Amniotic stem cell (primary cell): ENCODE measurements at places on chromosomes 2 and 18.

- no peak for DNase-seq
These were observed 151.2 kb downstream of the ABCA12 start for GRCh38 chr2:214987261-214987660.

DNA sequence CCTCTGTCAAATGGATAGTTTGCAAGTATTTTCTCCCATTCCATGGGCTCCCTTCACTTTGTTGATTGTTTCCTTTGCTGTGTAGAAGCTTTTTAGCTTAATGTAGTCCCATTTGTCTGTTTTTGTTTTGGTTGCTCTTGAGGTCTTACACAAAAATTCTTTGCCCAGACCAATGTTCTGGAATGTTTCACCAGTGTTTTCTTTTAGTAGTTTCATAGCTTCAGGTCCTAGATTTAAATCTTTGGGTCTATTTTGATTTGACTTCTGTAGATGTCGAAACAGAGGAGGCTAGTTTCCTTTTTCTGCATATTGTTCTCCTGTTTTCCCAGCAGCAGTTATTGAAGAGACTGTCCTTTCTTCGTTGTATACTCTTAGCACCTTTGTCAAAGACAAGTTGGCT is 351.6 kb downstream of the PTPRM start:
- DNase-seq, result no peak

GRCh38 chr18:73848656-73849055 is 299.0 kb downstream of the FBXO15 start:
- DNase-seq, result peak; percentile 3

- DNase-seq, result no peak
These were observed 215.6 kb downstream of the ARHGAP15 start for GRCh38 chr2:143344780-143345179.

DNA sequence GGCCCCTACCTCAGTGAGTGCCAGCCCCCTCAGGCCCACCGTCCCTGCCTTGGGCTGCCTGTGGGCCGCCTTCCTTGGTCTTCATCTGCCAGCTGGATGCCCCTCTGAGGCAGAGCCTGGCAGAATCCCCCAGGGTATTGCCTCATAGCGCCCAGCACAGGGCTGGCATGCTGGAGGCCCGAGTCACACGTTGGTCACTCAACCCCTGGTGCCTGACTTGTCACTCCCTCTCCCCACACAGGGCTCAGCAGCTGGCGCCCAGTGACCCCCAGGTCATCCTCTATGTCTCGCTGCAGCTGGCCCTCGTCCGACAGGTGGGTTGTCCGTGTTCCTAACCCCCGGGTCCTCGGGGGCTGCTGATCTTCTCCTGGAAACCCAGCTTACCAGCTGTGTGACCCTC is 108.4 kb upstream of the MCFD2 start:
- DNase-seq, result no peak

- no peak for DNase-seq
These were observed 3.0 kb downstream of the LYG1 start for GRCh38 chr2:99297994-99298393.

- DNase-seq, result no peak
These were observed 40.5 kb downstream of the ARHGEF4 start for GRCh38 chr2:130877258-130877657.

DNA sequence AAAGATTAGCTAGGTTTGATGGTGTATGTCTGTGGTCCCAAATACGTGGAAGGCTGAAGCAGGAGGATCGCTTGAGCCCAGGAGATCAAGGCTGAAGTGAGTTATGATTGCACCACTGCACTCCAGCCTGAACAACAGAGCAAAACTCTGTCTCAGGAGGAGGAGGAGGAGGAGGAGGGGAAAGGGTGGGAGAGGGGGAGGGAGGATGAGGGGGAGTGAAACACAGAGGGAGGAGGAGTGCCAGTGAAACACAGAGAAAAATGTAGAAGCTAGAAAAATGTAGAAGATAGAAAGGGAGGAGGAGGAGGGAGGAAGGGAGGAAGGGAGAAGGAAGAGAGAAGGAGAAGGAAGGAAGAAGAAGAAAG is 387.5 kb downstream of the MTX2 start:
- no peak for DNase-seq

- DNase-seq, result no peak
These were observed 127.5 kb downstream of the TWIST2 start for GRCh38 chr2:238975408-238975807.

GRCh38 chr2:66189553-66189952 is 245.4 kb upstream of the MEIS1 start:
- no peak for DNase-seq

- DNase-seq, result no peak
These were observed 1657.7 kb upstream of the CELF4 start for GRCh38 chr18:39223283-39223682.

DNA sequence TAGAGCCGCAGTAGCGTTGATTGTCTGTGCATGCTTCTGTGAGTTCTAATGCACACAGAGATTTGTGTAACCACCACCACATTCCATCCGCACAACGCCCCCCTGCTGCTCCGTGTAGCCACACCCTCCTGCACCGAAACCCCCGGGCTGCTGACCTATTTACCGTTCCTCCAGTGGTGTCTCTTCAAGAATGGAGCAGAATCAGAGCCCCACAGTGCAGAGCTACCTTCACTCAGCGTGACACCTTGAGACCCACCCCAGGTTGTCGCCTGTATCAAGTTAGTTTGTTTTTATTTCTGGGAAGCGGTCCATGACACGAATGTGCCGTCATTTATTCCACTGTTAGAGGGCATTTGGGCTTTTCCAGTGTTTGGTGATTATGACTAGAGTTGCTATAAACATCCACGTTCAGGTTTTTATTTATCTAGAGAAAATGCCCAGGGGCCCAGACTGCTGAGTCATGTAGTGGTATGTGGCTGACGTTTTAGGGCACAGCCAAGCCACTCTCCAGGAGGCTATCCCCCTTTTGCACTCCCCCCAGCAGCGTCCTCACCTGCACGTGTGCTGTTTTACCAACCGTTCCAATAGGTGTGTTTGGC is 266.8 kb downstream of the NDUFA10 start:
- no peak for DNase-seq

DNA sequence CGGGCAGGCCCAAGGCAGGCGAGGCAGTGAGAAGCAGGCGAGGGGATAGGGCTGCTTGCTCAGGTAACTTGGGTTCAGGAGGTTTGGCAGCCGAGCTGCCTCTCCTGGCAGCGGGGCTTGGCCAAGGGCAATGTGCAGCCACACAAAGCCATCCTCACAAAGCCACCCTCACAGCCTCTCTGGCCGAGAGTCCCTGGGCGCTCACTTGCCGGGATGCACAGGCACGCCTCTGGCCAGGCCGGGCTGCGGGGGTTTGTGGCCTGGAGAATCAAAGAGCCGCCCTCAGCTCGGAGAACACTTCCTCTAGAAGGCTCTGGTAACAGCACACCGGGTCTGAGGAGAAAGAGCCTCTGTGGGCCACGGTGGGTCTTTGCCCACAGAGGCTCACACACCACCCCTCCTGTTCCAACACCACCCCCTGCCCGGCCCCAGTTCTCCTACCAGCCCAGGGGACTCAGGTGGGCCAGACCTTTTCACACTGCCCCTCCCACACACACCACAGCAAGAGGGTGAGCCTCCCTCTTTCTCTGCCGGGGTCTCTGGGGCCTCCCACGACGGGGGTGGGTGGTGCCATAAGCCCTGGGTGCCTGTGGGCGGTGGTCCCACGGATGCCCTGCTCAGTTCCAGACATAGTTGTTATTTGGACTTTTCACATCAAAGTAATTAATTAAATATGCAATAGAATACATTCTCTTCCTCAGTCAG is 186.9 kb downstream of the ZFP36L2 start:
- DNase-seq, result no peak

- no peak for DNase-seq
These were observed 164.9 kb downstream of the ARL4C start for GRCh38 chr2:234331966-234332365.

GRCh38 chr2:162295009-162295408 is 23.5 kb downstream of the IFIH1 start:
- DNase-seq, result no peak

DNA sequence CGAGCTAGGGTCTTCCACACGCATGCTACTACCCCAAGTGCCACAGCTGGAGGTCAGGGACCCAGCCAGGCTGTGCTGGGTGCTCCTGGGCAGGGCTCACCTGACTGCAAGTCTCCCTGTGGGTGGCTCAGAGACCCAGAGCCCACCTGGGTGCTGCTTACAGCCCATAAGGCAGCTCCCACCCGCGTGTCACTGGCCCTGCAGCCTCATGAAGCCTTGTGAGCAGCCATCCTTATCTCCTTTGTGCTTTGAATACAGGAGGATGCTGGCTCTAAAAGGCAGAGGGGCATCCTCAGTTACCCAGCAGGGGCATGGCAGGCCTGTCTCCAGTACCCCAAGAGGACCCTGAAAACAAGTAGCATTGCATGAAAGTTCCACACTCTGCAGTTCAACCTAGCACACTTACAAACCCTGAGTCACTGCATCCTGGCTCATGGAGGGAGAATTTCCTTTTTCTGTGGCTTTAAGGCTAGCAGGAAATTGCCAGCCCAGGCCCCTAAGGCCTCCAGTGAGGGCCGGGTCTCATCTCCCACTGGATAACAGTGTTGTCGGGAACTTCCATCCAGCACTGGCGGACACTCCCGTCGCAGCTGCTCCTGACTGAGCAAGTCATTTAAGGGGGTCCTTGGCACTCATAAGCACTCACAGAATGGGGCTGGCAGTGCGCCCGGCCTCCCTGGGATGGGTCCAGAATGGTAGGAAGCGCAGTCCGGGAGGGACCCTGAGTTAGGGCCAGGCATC is 137.1 kb downstream of the RPIA start:
- no peak for DNase-seq

DNA sequence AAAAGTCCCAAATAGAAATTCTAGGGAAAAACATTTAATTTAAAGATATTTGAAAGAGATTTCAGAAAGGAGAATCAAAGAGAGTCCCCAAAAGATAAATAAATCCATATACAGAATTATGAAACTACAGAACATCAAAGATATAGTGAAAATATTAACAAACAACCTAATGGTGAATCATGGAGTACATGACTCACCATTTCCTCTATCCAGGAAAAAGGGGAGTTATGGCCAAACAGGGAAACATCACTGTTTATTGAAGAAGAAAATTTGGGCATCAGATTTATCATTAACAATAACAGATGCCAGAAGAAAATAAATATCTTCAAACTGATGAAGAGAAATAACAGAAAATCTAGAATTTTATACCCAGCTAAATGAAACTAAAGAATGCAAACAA is 448.3 kb downstream of the CDH2 start:
- no peak for DNase-seq

GRCh38 chr18:63511285-63511684 is 30.9 kb upstream of the SERPINB12 start:
- DNase-seq, result peak; percentile 17

- DNase-seq, result no peak
These were observed 207.0 kb downstream of the CYP26B1 start for GRCh38 chr2:71940695-71941094.

DNA sequence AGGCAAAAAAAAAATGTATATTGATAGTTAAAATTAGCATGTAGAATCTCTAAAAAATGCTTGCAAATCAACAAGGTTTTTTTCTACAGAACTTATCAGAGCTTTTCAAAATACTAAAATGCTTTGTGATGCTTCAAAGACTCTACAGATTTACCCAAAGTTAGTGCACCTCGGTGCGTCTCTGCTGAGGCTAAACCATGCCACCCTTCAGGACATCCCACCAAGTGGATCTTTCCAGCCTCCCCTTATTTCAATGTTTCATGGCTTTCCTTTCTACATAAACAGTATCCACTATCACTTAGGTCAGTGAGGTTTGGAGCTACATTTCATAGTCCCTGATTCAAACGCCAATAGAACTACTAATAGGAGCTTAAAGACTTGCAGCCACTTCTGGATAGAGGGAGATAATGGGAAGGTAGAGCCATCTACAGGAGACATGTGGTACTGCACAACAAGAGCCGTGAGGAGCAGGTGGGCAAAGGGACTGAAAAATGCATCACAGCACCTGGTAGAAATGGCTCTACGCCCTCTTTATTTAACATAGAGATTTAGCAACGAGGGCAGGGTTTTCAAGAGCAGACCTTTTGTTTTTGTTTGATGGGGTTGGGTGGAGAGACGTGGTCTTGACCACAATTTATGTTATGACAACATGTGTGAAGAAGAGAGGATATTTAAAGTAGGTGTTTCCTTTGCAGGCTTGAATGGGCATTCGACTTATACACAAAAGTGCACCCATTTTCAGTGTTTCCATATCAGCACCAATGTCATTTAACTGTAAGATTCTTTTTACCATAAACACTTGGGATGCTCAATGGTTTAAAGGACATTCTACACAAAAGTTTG is 56.1 kb upstream of the SLC35G4 start:
- peak; percentile 0 for DNase-seq

- DNase-seq, result peak; percentile 75
These were observed 68.5 kb downstream of the CTIF start for GRCh38 chr18:48607056-48607984.

GRCh38 chr2:165239230-165239629 is at the start of gene SCN2A:
Gene SCN2A, plus strand, starts transcription at chr2:165239414. Its CDS starts 56,410 bp downstream, at chr2:165295824.
- DNase-seq, result no peak

GRCh38 chr2:132588576-132588975 is 81.4 kb downstream of the LYPD1 start:
- no peak for DNase-seq

- DNase-seq, result no peak
These were observed 269.0 kb downstream of the TCF4 start for GRCh38 chr18:55318951-55319441.

GRCh38 chr2:111662771-111663470 is 221.1 kb downstream of the ANAPC1 start:
- no peak for DNase-seq

- no peak for DNase-seq
These were observed 87.9 kb upstream of the ATG16L1 start for GRCh38 chr2:233163486-233164103.

- DNase-seq, result no peak
These were observed 216.6 kb downstream of the SH3BP4 start for GRCh38 chr2:235168174-235168979.

DNA sequence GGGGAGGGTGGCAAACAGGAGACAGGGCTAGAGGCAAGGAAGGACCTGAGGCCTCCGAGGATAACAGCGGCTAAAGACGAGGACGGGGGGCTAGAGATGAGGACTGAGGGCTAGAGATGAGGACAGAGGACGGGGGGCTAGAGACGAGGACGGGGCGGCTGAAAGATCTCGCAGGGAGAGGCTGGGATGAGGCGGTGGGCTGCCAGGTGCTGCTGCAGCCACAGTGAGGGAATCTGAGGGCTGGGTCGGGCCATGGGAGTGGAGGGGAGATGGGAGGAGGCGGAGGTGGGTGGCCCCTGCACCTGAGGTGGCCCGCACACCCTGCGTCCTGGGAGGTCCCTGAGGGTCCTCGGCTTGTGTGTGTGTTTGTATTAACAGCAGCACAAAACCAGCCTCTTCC is 350.2 kb upstream of the SALL3 start:
- DNase-seq, result no peak

DNA sequence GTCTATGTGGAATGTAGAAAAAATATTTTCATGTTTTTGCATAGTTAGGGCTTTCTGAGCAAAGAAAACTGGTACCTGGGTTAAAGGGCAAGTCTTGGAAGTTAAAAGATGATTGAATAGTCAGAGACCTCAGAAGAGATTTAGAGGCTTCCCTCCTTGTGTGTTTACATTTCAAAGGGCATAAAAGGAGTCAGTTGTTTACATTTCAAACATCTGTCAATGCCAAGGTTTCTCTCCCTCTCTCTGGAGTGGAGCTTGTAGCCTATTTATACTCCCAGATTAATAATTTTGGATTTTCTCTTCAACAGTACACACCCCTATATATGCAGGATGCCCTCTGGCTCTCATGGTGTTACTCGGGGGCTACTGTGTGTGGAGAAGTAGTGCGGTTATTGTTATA is 8.6 kb downstream of the M1AP start:
- DNase-seq, result no peak

- peak; percentile 67 for DNase-seq
These were observed 1.7 kb downstream of the FZD7 start for GRCh38 chr2:202035089-202035940.
